ENCODE measurements at places on chromosomes 11 and 22.

GRCh38 chr11:133937015-133937414 lies 19.8 kb downstream of the IGSF9B start:
- no peak for DNase-seq

DNA sequence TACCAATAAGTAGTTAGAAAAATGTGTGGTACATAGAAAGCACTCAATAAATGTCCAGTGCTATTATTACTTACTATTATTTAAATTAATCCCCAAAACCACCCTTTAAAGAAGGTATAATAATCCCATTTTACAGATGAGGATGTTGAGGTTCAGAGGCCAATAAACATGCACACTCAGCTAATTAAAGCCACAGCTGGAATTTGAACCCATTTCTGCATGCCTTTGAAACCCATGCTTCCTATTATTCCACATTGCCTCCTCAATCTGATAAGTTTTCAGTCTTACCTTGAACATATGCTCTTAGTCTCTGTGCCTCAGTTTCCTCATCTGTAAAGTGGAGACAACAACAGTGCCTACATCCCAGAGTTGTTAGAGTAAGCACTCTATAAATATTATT lies 52.8 kb downstream of the CCDC34 start:
- DNase-seq = no peak

GRCh38 chr11:10979529-10979928 lies 121.7 kb upstream of the ZBED5 start:
- no peak for DNase-seq

DNA sequence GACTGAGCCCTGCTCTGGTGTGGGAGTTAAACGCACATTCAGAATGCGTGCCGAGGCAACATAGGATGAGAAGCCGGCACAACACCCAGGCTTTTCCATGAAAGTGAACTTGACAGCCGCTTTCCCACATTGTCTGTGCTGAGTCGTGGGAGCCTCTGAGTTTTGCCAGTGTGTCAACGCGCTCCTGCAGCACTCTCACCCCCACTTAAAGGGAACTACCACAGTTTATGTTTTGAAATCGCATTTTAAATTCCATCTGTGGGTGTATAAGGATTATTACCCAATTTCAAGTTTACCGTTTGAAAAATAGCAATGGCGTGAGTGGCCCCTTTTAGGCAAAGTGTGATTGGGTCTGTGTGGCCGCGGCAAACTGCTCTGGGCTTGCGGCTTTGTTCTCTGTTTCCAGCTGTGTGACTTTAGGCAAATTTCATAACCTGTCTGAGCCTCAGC lies 81.5 kb downstream of the FBLN1 start:
- no peak for DNase-seq

GRCh38 chr22:48894804-48895250 lies 932.8 kb downstream of the BRD1 start:
- no peak for DNase-seq

GRCh38 chr22:36730176-36730858 lies 26.8 kb upstream of the CACNG2 start:
- DNase-seq = no peak

DNA sequence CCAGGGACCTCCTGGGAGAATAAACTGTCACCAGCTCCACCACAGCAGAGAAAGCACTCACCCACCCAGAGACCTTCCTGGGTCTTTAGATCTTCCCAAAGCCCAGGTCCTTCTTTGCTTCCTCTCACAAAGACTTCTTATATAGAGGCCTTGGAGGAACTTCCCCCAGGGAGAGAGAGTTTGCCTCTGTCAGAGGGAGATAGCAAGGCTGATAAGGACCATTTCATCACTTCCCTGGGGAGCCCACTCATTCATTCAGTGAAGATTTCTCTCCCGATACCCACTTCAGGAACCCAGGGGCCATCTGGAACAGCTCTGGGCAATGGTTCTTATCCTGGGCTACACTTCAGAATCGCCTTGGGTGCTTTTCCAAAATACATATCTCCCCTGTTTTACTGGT lies at the start of gene PRG2:
Gene PRG2, minus strand, starts transcription at position 116 of the 400 bp plus-strand sequence. CDS start 706 bp downstream, outside the sequence.
- no peak for DNase-seq

- DNase-seq = no peak
Observed at GRCh38 chr11:59141673-59142460, 789 bp upstream of the FAM111A start.

GRCh38 chr11:80297858-80298632 lies 857.2 kb upstream of the TENM4 start:
- no peak for DNase-seq

GRCh38 chr11:106608677-106609076 lies 409.6 kb downstream of the GUCY1A2 start:
- no peak for DNase-seq

DNA sequence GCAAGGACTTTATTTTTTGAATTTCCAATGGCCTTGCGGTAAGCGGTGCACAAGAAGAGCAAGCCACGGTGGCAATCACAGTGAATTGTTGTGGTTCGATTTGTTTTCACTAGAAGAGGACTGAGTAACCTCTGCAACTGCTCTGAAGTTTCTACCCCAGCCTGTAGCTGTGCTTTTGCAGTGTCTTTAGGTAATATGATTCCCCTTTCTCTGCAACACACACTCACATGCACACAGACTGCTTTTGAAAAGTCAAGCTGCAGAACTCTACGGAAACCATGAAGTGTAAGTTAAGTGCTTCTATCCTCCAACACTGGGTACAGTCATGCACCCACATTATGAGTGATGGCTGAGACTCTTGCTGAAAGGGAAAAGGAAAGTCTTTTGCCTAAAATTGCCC lies 38.4 kb downstream of the CD44 start:
- no peak for DNase-seq

DNA sequence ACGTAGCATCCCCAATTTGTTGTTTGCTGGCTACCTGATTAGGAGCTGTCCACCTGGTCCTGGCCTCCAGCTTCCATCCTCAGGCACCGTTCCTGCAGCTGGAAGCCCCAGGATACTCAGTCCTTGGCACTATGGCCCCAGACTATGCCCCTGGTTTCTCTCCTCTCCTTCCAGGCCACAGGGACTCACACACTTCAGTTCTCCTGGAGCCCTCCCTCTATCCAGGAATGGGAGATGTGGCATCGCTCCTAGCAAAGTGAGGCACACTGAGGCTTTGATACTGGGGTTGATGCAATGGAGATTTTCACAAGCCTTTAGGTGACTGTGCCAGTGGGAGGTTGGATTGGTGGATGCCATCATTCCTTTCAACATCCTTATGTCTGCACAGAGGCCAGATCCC lies 142.8 kb upstream of the B3GAT1 start:
- DNase-seq = no peak

GRCh38 chr11:1070594-1071462 lies 3.8 kb upstream of the MUC2 start:
- no peak for DNase-seq

GRCh38 chr22:25076336-25076735 lies 123.3 kb upstream of the CRYBB3 start:
- peak; percentile 47 for DNase-seq

GRCh38 chr11:1344056-1344635 lies 34.7 kb upstream of the TOLLIP start:
- no peak for DNase-seq

DNA sequence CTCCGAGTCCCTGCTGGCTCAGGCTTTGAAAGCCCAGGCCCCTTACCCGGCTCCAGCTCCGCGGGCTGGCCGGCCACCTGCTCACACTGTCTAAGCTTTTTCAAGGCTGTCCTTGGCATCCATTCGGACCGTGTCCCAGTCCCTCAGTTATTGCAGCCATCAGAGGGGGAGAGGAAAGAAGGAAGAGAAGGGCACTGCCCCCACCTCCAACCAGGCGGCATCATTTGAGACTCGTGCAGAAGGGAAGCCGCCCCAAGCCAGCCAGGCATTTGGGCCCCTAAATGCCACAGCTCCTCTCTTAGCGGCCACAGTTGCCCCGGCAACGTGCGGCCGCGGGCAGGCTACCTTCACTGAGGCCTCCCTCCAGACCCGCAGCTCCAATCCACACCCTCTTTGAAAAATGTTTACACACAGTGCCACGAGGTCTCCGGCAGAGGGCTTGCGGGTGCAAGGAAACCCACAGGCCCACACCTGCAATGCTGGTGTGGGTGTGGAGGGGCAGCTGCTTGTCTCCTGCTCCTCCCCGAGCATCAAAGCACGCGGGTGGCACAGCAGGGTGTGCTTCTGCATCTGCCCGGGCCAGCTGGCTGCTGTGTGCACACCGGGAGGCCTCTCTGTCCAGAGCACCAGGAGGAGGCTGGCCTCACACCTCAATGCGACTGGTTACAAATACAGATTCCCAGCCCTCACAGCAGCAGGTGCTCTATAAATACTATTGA lies 124.4 kb downstream of the CTTN start:
- no peak for DNase-seq

DNA sequence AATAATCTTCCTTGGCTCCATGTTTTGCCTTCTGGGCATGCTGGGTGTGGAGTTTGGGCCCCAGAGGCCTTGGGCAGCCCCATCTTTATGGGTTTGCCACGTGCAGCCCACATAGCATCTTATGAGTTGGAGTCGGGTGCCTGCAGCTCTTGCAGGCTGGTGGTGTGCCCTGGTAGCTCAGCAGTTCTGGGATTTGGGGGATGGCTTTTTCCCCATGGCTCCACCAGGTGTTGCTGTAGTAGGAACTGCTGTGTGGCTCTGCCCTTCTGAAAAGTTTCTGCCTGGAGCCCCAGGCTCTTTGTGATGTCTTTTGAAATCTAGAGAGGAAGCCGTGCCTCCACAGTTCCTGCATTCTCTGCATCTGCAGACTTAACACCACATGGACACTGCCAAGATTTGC lies 16.8 kb downstream of the EED start:
- no peak for DNase-seq

DNA sequence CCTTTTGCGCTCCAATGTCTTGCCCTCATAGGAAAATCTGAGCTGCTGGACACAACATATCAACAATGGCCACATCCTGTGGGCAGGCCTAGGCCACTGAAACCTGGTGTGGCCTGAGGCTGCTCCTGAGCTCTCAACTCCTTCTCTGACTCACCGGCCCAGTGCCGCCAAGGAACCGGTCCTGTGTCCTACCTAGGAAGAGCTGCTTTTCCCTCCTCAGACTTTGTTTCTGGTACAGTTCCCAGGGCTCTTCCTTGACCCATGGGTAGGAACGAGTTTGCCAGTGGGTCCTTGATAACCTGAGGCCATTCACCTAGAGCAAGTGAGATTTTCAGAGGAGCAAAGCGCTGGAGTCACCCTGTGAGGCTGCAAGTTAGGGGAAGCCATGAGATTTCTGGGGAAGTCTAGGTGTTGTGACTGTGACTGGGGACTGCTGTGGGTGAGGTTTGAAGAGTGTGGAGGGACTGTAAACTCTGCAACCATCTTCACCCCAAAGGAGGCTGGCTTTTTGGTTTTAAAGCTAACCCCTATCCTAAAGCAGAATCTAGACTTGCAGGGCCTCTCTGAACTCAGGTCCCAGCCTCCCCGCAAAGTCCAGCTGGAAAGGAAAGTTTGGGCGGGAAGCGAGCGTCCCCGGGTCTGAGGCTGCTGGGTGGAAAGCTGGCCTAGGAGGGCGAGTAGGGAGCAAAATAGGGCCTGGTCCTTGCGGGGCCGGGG lies 12.0 kb upstream of the PAX6 start:
- no peak for DNase-seq

DNA sequence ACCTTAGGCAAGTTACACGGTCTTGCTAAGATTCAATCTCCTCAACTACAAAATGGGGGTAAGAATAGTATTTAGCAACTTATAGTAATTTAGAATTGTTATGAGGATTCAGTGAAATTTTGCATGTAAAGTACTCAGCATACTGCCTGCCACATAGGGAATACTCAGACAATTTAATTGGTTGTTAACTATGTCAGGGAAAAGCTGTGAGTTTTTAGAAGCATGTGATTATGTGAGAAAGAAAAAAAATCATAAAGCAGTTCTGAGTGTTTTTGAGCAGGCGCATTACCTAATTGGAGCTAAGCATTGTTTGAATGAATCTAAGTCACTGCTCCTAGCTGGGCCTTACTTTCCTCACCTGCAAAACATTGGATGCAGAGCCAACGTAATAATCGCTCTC lies 287.3 kb upstream of the MTNR1B start:
- DNase-seq = no peak
